Effector CD8-positive, alpha-beta T cell (primary cell): ENCODE measurements at places on chromosomes 13 and 19.
A peak's percentile ranks its signal among the peaks of the same experiment; 100 is the strongest.

DNA sequence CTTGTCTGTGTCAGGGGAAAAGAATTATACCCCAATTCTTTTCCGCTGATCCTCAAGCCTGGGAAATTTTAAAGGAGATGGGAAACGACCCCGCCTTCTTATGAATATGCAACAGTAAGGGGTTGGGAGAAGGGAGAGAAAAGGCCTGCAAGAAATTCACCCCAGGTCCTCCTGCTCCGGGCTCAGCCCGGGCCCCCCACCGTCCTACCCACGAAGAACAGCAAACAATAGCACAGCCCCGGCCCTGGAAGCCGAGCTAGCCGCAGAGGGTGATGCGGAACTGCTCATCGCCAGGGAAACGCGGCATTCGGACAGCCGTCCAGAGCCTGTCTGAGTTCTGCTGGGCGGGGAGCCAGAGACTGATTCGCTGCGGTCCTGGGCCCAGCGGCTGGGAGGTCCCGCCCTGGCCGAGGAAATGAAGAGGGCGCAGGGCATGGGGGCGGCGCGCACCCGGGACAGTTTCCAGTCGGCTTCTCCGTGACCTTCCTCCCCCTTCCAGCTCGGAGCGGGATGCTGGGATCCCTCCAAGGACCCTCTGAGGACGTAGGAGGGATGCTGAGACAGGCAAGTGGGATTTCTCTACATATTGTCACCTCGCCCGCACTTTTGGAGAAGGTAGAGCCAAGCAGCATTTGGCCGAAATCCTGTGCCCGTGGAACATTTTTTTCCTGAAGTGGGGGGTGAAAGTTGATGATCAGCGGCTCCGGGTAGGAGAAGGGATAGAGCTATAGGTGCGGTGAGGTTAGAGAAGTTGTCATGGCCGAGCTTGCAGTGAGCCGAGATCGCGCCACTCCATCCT is 82.3 kb upstream of the C1QTNF9B start:
- peak; percentile 4 for DNase-seq

DNA sequence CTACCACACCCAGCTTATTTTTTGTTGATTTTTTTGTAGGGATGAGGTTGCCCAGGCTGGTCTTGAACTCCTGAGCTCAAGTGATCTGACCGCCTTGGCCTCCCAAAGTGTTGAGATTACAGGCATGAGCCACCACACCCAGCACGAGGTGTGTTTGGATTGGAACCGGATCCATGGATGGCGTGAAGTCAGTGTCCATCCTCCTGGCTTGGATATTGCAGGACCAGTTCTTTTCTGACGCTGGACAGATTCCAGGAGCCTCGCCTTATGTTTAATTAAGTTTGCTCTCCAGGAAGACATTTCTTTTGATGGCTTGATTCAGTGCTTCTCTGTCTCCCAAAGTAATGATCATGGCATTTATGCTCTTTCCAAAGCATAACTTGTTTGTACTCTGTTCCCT is 14.4 kb upstream of the RFXAP start:
- no peak for DNase-seq

DNA sequence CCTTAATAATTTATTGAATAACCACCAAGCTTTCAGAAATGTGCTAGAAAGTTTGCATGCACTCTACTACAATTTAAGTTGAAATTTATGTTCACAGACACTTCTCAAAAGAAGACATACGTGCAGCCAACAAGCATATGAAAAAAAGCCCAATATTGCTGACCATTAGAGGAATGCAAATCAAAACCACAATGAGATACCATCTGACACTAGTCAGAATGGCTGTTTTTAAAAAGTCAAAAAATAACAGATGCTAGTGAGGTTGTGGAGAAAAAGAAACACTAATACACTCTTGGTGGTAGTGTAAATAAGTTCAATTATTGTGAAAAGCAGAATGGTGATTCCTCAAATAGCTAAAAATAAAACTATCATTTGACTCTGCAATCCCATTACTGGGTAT is 308.8 kb upstream of the PCDH9 start:
- no peak for DNase-seq

- DNase-seq: no peak
These were observed 69.8 kb downstream of the SIAH3 start for GRCh38 chr13:45781553-45782326.

DNA sequence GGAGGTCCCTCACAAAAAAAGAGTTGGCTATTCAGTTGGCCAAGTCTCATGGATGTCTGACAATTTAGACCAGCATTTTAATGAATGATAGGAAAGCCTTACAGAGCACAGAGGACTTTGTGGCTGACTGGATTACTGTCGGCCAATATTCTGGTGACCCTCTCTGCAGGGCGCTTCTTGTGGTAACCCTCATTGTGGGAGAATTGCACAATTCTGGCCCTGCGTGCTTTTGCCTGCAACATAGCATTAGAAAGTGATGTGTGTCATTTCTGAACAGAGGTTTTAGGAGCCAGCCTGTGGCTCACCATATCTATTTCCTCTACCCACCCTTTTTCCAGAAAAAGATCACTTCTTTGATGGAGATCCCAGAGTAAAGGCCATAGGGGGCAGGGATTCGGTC is 71.4 kb downstream of the EFNB2 start:
- DNase-seq: no peak

DNA sequence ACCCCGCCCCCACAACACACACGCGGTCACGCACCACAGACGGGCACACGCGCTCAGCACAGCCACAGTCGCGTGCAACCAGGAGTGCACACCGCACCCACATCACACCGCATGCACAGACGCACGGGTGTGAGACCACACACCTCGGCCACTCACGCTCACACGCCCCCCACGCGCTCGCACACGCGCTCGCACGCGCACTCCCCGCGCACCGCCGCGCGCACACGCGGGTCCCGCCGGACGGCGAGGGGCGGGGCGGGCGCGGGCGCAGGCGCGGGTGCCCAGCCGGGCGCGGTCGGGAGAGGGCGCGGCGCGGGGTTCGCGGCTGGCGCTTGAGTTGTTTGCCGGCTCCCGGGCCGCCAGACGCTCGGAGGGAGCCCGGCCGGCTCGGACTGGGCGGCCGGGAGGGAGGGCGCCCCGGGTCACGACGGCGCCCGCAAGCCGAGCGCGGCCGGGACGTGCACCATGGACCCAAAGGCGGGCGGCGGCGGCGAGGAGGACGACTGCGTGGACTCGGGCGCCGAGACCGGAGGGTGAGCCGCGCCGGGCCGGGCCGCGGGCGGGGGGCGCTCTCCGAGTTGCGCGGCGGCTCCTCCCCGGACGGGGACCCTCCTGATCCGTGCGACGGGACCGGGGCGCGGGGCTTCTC is at the start of gene FAM124A:
Gene FAM124A (plus strand): TSS at position 362 of the 649 bp plus-strand sequence. CDS start 104 bp downstream, at position 466.
- DNase-seq: no peak

GRCh38 chr19:17766543-17767131 is 15.4 kb downstream of the FCHO1 start:
- peak; percentile 17 for DNase-seq

- DNase-seq: no peak
These were observed 64.3 kb downstream of the SPRY2 start for GRCh38 chr13:80276371-80277289.

DNA sequence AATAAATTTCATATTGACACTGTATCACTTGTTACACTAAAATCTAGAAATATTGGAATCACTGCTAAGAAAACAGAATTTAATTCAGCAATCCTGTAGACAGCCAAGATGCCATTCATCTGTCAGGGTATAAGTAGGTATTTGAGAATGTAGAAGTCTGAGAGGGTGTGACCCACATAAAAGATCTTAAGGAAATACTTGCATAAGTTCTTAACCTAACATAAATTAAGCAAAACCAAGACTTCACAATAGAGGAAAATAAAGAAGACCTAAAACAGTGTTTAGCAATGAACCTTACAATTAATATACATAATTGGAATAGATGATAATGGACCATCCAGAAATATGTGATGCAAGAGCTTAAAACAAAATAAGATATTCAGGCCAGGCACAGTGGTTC is 636.2 kb downstream of the TBC1D4 start:
- DNase-seq: no peak

GRCh38 chr13:27495551-27495950 is 45.2 kb upstream of the MTIF3 start:
- no peak for DNase-seq

DNA sequence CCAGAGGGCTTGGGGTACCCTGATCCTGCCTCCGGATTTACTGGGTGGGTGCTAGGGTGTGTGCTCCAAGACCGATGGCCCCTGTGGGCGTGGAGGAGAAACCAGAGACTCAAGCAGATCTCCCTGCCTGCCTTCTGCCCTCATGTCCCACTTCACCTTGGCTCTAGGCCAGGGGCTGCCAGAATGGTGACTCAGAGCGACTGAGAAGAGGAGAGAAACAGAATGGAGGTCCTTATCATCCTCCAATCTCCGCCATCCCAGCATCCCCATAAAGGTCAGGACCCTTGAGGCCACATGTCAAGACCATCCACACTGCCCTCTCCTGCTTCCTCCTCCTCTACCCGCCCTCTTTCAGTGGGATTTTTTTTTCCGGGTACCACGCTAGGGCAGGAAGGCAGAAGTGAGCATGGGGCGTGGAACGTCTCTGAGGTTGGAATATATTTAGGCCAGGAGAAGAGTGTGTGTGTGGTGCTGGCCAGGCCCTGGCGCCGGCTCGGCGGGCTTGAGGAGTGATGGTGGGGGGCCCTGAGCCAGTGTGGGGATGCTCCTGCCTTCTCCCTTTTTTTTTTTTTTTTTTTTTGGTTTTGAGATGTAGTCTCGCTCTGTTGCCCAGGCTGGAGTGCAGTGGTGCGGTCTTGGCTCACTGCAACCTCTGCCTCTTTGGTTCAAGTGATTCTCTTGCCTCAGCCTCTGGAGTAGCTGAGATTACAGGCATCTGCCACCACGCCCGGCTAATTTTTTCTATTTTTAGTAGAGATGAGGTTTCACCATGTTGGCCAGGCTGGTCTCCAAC is 22.3 kb downstream of the IER2 start:
- peak; percentile 67 for DNase-seq

DNA sequence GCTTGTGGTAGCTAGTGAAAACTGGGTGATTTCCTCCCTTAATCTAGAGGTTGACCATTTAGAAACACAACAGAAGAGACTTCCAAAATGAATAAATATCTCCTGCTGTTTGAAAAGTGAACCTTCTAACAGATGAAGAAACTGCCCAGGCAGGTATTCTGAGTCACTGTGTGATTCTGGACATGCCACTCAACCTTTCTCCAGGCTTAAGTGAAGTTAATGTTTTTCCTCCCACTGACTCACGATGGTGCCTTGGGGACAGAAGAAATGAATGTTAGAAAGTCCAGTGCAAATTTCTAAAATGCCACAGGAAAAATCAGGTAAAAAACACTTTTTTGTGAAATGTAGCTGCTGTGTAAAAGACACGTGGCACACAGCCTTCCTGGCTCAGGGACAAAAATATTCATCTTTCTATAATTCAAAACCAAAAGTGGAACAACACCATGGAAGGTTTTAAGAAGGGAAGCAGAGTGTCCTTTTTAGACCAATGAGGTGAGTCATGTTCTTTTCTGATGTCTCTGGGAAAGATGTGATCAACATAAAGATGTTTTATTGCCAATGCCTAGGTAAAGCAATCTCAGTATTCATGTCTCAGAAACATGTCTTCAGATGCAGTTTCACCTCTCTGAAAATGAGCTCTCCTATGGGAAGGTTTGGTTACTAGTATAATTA is 9.1 kb downstream of the UBE2L5 start:
- DNase-seq: no peak

GRCh38 chr19:51440846-51441409 is 17.3 kb downstream of the SIGLEC8 start:
- DNase-seq: no peak

DNA sequence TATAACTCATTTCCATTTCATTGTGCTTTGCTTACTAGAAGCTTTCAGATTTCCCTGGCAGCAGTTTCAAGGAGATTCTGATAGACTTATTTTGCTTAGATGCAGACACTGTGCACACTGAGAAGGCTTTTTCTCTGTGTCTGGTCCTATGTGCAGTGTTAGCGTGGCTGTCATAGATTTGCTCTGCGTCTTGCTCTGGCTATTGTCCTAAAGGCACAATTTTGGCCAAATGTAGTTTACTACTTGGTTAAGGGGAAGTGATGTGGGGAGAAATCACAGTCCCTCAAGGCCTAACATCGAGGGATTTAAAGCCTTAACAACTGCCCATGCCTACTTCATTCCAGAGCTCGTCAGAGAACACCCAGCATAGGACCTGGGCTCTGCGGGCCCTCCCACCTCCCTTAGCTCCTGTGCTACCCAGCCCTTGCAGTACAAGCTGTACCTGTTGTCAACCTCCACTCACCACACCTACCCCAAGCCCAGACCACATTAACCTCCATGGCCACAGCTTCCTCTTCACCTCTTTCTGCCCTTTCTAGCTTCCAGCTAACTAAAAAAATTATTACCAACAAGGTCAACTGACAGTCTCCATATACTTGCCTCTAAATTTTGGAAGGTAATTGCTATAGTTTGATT is 38.9 kb upstream of the KATNAL1 start:
- DNase-seq: peak; percentile 26
